ENCODE measurements at places on chromosomes 7 and 10. TPM values are rescaled to one million over a fixed set of nuclear protein-coding genes. Genes with fewer than 3 reads are reported as not detected.

The HKDC1 gene
- 20.2 TPM for total RNA-seq

The HOXA10 gene
- total RNA-seq, result 25.0 TPM

The LIPJ gene
- total RNA-seq, result 0.34 TPM

The MMD2 gene
- not detected for total RNA-seq

The PNLIPRP1 gene
- not detected for total RNA-seq

The NKX6-2 gene
- total RNA-seq, result not detected

The GATA3 gene
- 0.55 TPM for total RNA-seq

The LAMB1 gene
- total RNA-seq, result 82.0 TPM

DNA sequence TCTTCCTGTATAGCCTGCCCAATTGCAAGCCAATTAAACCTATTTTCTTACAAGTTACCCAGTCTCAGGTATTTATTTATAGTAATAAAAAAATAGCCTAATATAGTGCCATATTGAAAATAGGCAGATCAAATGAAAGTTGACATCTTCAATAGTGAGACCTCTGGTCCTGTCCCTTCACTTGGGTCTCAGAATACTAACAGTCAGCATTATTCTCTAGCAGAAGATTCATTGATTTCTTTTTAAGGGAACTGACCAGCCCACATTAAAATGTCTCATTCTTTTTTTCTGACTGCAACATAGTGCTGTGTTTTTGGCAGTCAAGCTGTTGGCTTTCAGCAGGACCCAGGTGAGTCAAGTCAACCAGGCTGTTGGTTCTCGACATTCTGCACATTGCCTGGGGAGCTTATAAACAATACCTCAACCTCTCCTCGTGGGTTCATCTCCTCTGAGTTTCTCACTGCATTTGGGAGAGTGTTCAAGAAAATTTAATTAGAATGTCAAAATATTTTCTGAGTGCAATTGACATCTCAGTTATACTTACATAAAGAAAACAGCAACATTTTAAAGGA lies 109.8 kb downstream of the MKX start:
- no peak for DNase-seq

DNA sequence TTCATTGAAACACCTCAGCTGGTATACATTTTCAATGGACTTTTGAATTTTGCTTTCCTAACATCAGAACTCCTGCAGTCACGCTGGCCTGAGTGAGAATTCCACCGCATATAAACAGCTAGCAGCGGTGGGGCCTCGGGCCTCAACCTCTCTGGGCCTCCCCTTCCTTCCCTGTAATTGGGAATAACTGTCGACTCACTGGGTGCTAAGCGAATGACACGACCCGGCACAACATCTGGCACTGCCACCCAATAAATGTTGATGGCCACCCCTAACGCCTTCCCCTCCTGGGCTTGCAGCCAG lies 670 bp downstream of the RCC1L start:
- DNase-seq, result no peak

DNA sequence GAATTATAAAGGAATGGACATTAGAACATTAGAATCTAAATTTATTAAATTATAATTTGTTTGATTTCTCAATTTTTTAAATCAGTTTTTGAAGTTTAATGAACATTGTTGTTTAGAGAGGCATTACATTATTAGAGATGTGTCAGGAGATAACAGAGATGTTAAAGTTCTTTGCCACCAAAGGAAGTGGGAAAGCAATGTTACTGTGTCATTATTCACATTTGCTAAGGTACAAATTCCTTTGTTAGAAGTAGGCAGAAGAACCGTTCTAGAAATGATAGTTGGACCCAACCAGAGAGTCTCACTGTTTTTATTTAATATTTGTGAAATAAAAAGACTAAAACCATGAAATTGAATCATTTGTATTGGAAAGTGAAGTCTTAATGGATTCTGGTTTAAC lies 92.9 kb downstream of the MDFIC start:
- DNase-seq, result no peak

DNA sequence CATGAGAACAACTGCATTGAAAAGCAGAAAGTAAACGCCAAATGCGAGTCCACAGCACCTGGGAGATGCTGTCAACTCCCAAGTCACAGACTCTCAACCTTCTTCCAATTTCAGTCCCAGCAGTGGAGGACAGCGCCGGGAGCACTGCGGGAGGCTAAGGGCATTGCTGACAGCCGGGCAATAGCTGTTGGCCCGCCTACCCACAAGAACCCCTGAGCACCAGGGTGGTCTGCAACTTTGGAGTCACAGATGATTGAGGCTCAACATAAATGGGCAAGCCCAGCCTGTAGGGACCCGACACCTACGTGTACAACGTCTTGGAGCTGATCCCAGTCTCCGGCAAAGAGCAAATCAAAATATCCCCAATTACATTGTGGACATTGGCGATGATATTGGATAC lies 262.9 kb downstream of the TCERG1L start:
- DNase-seq, result no peak

DNA sequence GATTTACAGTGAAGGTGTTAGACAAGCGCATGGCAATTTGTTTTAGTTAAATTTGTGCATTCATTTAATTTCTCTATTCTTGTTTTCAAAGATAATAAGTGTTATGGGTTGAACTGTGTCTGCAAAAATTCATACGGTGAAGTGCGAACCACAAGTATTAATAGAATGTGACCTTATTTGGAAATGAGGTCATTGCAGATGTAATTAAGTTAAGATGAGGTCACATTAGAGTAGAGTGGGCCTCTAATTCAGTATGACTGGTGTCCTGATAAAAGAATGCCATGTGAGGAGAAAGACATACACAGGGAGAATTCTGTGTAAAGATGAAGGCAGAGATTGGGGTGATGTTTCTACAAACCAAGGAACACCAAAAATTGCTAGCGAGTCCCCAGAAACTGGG lies 158.8 kb upstream of the SEMA3E start:
- no peak for DNase-seq

DNA sequence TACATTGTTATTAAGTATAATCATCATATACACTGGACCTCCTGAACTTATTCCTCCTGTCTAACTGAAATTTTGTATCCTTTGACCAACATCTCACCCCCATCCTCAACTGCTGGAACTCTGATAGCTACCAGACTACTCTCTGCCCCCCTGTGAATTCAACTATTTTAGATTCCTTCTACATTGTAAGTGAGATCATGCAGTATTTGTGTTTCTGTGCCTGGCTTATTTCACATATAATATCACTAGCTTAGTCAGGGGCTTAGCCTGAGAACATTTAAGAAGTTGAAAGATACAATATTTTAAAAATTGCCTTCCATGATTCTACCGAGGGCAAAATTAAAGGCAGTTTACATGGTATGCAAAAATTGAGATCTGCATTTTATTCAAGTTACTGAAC lies 26.9 kb downstream of the STAMBPL1 start:
- no peak for DNase-seq

- no peak for DNase-seq
Observed at GRCh38 chr7:151416112-151416940, 6.5 kb upstream of the WDR86 start.

- DNase-seq, result no peak
Observed at GRCh38 chr10:62850646-62851045, 34.5 kb upstream of the EGR2 start.

DNA sequence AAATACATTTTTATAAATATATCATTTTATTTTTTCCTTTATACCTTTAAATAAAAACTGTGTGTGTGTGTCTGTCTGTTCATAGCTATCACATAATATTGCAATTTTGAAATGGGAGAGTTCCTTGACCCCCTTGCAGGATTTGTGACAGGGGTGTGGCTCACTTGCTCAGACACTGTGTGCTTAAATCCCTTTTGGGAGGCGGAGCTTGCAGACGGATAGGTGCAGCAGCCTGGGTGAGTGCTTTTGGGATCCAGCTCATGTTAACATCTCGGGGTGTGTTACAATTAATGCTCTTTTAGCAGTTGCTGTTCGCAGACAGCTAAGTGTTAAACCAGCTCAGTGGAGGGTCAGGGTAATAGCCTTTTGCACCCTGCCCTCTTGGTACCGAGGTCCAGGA lies 459.8 kb downstream of the IPMK start:
- DNase-seq, result no peak

- no peak for DNase-seq
Observed at GRCh38 chr7:150356265-150356897, 12.2 kb upstream of the REPIN1 start.

DNA sequence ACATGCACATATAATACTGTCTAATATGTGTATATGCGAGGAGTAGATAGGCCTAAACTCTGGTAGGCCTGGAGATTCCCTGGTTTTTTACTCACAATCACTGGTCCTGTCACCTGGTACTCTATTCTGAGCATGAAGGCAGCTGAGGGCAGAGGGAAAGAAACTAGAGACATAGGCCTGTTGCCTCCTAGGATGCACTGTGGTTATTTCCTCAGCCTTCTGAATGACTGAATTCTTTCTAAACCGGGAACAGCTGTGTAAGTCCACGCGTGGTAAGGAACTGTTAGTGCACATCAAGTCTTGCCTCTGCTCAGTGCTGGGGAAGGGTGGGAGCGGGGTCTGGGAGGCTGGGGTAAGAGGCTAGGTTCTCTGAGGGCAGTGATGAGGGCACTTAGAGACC lies 7.7 kb downstream of the KAZALD1 start:
- DNase-seq, result no peak
